ENCODE measurements at places on chromosomes 11 and 22.

DNA sequence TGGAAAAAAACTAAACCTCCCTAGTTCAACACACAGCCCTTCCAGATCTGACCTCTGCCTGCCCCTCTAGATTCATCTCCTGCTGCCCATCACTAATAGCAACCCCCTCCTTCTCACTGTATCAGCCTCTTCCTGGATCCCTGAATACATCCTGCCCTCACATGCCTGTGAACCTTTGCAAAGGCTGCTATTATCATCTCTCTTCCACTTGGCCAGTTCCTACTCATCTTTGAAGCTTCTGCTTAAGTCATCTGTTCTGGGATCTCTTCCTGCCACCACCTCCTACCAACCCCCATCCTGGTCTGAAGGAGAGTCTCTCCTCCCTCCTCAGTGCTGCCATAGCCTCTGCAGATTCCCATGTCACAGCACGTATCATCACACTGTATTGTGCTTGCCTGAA is 38.0 kb upstream of the AMOTL1 start:
- DNase-seq, result no peak

DNA sequence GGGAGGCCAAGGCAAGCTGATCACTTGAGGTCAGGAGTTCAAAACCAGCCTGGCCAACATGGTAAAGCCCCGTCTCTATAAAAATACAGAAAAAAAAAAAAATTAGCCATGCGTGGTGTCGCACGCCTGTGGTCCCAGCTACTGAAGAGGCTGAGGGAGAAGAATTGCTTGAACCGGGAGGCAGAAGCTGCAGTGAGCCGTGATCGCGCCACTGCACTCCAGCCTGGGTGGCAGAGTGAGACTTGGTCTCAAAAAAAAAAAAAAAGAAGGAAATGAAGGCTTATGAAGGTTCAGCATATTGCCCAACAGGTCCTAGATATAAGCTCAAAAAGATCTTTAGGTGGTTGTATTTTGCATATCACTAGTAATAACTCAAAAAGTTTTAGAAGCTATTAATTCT is 10.2 kb downstream of the ATL3 start:
- no peak for DNase-seq

- no peak for DNase-seq
Measured at GRCh38 chr11:92687724-92688123, 281.7 kb upstream of the MTNR1B start.

DNA sequence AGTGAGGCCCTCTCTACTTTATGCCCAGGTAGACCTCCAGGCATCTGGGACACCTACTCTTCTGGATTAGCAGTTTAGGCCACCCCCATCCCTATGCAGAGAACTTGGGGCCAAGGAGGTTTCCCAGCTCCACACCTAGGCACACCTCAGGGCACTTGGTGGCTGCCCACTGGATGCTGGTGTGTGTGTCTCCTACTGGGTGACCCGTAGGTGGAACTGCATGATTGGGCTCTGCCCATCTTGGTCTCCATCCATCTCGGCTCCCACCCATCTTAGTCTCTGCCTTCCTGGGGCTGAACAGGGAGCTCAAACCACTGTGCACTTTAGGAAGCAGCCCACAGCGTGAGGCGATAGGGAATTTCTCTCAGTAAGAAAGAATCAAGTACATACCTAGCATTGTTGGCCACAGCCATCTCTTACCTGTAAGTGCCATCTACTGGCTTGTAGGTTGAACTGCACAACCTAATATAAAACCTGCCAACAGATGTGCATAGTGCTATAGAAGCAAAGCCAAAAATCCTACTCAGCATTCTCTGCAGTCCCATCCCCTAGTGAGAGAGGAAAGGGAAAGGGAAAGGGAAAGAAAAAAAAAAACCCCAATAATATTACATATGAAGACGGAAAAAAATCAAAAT is 61.6 kb upstream of the PTPN5 start:
- no peak for DNase-seq

GRCh38 chr11:87213444-87213843 is 175.7 kb downstream of the TMEM135 start:
- peak; percentile 2 for DNase-seq

DNA sequence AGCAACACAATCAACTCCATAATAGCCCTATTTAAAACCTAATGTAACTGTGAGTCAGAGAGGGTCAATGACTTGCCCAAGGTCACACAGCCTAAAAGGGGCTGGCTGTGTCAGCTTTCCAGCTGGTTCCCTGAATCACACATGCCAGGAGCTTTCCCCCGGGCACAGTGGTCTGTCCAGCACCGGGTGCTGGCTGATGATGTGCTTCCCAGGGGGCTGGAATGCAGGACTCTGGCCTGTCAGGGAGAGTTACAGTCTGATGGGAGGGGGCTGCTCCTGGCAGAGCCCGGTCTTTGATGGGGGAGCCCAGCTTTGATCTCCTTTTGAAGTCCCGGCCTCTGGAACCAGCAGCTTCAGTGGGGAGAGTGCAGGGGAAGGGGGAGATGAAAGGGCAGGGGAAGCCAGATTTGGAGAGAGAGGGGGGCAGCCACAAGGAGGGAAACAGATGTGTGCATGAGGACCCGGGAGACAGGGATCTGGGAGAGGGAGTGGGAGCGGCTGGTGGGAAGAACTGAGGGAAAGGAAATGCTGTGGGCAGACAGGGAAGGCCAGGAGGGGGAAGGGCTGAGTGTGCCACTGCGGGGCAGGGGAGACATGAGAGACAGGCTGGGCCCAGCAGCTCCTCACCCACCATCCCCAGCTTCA is 102.7 kb downstream of the NECTIN1 start:
- no peak for DNase-seq

GRCh38 chr11:93493252-93493897 is 49.8 kb downstream of the SMCO4 start:
- no peak for DNase-seq

DNA sequence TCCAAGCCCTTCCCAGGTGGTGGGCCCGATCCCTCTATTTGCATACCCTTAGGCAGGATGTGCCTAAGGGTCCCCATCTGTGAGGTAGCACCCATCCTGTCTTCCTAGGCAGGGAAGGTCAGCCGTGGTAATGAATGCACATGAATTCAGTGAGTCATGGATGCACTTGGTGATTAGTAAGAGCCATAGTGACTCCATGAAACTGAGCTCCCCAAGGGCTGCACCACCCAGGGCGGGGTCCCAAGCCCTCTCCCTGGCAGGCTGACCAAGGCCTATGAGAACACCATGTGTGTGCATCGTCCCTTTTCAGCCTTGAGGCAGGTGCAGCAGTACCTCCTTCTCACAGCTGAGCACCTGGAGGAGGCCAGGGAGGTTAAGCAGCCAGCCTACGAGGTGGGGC is 15.6 kb upstream of the SUSD2 start:
- DNase-seq, result no peak

DNA sequence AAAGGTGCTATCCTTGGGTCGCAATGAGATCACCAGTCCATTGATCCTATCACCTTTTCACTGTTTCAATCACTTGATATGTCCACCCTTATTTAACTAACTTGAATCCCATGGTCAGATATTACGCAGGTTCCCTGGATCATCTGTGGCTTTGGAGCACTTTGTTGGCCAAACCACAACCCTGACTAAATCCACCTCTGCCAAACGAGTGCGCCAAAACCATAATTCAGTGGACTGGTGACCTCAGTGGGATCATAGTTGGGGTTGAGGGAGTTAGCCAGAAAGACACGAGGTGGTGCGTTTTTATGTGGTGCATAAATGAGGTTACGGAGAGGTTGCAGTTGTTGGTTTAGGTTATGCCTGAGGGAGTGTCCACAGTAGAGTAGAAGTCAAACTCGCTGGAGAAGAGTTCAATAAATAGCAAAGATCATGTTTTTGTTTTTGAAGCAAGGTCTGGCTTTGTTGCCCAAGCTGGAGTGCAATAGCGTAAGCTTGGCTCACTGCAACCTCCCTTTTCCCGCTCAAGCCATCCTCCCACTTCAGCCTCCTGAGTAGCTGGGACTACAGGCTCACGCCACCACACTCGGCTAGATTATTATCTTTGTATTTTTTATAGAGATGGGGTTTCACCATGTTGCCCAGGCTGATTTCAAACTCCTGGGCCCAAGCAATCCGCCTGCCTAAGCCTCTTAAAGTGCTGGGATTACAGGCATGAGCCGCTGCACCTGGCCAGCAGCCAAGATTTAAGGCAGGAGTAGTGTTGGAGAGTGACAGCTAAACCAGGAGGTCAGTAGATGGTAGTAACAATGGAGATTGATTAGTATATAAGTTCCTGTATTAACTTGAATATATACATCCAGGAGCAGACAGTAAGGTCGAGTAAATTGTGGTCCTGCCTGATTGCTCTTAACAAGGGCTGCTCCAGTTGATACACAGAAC is 4.5 kb downstream of the FOXR1 start:
- DNase-seq, result no peak

GRCh38 chr11:71519546-71519945 is 7.5 kb upstream of the KRTAP5-7 start:
- no peak for DNase-seq

DNA sequence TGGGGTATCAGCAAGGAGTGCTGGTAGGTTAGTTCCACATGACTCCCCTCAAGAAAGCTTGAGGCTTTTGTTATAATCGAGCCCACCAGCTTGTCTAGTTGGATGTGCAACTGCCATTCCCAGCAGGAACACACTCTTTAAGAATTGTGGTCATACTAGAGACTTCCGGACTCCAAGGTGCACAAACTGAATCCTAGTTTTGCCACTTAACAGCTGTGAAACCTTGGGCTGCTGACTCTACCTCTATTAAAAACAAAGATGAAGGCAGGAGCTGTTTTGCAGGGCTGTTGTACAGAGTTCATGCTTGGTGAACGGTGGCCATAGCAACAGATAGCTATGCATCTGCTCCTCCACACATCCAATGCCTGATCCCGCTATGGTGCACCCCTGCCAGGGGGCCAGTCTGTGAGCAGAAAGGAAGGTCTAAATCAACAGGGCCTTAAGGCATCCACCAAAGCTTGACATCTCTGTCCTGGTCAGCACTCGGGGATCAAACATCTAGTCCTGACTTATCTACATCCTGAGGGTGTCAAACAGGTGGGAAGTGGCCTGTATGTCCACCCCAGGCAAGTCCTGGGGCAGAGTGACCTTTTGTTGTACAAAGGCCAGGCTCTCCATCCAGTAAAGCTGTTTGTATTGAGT is 36.4 kb downstream of the DKK3 start:
- DNase-seq, result no peak

DNA sequence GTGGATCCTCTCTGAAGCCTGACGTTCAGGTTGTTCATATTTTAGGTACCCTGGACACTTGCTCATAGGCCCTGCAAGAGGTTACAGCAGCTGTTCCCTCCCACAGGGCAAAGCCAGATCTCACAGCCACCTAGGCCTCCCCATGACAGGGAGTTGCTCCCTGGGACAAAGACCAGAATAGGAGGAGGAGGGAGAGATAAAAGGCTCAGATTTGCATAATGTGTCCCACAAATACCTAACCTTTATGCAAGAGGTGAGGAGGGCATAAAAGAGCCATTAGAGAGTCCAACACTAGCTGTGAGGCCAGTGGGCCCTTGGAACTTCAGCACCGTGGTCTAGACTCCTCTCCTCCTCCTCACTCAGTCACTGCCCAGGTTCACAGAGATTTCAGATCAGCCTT is 33.8 kb downstream of the ZNF280B start:
- DNase-seq, result no peak

- no peak for DNase-seq
Measured at GRCh38 chr11:115333949-115334348, 170.3 kb downstream of the CADM1 start.

GRCh38 chr11:35552616-35553015 is 27.2 kb upstream of the PAMR1 start:
- no peak for DNase-seq

- no peak for DNase-seq
Measured at GRCh38 chr22:21042978-21043859, 2.5 kb upstream of the LRRC74B start.
